ENCODE measurements at places on chromosomes 11 and 22. TPM values are rescaled to one million over a fixed set of nuclear protein-coding genes. Genes with fewer than 3 reads are reported as not detected.

DNA sequence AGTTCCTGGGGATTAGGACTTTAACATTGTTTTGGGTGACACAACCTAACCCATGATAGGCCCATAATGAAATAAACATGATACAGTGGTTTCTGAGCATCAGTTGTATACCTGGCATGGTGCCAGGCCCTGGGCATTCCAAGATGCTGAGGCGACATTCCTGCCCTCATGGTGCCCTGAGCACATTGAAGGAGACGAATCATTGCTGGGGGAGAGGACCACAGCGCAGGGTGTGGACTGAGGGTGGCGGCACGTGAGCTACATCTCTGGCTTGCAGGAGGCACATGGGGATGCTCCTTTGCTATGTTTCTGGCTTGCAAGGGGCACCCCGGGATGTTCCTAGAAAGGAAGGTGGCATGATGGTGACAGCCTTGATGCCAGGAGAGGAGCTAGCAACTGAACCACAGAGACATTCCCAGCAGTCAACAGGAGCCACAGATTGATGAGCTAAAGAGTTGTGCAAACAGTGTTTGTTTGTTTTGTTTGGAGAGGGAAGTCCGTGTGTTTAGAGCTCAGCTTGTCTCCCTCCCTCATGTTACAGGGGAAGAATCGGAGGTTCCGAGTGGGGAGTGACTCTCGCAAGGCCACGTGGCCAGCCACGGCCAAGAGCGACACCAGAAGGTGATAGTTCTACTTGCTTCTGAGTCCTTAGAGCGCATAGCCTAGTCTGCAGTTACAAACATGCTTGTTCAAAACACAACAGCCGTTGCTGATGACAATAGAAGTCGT lies 106.4 kb downstream of the MIAT start:
- DNase-seq, result no peak

GRCh38 chr11:17165247-17165890 lies 42.4 kb downstream of the PIK3C2A start:
- no peak for DNase-seq

LRRC55 gene
- polyA plus RNA-seq, result 0.11 TPM

GRCh38 chr22:24542641-24543040 lies 12.3 kb downstream of the GUCD1 start:
- no peak for DNase-seq

DNA sequence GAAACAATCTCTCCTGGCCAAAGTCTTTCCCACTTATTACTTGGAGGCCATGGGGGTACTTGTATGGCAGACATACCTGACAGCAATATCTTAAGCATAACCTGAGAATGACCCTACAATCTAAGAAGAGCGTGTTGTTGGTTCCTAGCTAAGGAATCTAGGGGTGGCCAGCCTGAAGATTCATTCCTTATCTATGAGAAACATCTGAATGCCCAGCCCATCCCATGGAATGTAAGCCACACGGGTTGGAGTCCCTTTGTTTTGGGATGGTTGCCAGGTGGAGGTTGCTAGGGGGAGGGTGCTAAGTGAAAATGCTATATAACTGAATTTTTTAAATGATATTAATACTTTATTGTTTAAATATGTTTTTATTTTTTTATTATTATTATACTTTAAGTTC lies 725.0 kb downstream of the ETS1 start:
- no peak for DNase-seq

DNA sequence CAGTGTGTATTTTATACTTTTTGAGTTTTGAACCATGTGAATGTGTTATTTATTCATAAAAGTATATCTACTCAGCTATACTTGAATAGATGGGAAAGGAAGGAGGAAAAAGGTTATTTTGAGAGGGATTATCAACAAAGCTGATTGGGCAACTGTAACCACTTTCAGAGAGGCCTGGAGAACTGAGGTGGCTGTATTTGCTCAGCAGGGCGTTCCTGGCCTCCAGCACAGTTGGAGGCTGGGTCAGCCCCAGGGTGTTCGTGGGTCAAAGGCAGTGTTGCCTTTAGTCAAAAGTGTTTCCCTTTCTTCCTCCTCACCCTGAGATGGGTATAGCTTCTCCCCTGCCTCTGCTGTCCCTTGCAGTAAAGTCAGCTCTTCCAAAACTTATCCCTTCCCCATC lies 26.7 kb downstream of the ASCC2 start:
- no peak for DNase-seq

- peak; percentile 45 for DNase-seq
Observed at GRCh38 chr11:726278-727220, 20.5 kb downstream of the EPS8L2 start.

DNA sequence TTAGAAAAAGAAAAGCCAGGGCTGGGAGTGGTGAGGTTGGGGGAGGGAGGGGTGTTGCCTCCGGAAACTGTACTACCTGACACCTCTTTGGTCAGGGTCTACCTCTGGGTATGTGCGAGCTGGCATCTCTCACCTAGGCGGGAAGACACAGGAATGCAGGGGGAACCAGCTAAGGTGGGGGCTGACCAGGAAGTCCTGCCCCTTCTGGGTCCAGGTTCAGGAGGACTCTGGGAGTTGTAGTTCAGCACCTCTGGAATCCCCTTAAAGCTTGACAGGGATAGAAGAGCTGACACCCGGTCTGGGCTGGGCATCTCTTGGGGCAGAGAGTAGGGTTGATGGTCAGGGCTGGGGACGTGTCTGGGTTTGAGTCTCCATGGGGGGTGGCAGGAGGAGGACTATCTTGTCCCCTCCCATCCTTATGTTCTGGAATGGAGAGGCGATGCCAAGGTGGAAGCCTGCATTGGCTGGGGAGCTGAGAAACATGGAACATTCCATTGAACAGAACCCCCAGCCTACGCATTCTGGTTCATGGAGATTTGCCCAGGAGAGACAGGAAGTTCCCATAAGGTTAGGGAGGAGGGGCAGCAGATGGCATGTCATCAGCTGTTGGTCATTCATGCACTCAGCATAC lies 2.1 kb upstream of the KIAA1671 start:
- no peak for DNase-seq

KCNQ1OT1 gene
- 0.06 TPM for polyA plus RNA-seq

SLC25A18 gene
- 3.7 TPM for polyA plus RNA-seq

GRCh38 chr11:104663190-104664140 lies 234.8 kb downstream of the CASP12 start:
- DNase-seq, result no peak

PLAAT3 gene
- polyA plus RNA-seq, result 61.2 TPM

MN1 gene
- polyA plus RNA-seq, result 5.1 TPM

- no peak for DNase-seq
Observed at GRCh38 chr11:93935826-93936225, 85.3 kb upstream of the HEPHL1 start.

OR2AG1 gene
- not detected for polyA plus RNA-seq

DNA sequence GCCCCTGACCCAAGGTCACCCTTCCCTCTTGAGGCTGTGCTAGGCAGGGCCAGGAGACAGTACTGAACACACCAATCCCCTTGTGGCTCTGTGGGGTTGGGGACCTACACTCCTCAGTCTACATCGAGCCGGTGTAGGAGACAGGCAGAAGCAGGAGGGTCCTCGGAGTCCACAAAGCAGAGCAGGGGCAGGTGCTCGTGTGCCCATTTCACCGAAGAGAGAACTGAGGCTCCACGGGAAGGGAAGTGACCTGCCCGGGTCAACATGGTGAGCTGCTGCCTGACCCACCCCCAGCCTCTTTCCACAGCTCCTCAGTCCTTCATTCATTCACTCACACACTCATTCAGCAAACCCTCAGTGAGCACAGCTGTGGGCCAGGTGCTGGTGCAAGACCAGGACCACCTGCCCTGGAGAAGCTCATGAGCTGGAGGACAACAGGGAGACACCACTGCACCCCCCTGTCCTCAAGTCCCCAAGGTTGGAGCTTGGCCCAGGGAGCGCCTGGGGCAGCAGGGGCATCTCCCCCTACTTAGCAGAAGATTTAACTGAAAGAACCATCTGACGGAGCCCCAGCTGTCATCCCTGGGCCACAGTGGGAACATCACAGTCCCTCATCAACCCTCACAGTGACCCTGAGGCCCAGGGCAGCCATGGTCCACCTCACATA lies 127.3 kb downstream of the MED15 start:
- DNase-seq, result no peak

DNA sequence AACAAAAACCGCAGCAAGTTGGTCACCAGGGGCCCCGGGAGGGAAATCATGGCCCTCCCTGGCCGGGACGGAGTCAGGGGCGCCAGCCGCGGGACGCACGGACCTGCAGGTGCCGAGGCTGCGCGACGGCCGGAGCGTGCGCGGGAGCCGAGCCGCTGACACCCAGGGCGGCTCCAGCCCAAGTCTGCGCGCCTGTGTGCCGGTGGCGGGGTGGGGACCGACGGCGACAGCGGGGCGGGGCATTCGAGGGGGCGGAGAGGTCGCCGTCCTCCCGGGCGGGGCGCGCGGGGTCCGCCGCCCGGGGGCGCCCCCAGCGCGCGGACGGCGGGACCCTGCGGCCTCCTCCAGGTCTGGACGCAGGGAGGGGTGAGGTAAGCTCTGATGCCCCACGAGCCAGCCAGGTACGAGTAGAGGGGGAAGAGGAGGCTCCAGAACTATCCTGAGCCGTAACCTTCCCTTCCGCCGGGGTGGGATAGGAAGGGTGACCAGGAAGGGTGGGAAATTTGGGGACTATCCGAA lies at the start of gene ESAM:
ESAM (minus strand) TSS at position 186 of the 519 bp plus-strand sequence; CDS start at position 50, 136 bp downstream.
- no peak for DNase-seq

DNA sequence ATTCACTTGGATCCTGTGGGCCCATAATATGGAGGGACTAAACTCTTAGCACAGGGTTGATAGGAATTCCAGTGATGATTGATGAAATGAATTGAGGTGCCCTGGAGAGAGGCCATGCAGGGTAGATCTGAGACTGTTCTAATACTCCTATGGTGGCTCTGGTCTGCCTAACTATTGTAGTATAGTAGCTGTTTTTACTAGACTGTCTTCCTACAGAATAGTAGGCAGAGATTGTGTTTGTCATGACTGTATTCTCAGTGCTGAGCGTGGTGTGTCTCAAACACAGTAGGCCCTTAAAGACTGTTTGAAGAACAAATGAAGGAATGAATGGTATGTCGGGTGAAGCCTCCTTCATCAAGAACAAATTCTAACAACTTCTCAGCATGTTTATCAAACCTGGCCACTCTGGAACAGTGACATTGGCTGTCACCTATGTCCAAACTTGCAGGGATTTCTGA lies 107.0 kb upstream of the SESN3 start:
- no peak for DNase-seq

DNA sequence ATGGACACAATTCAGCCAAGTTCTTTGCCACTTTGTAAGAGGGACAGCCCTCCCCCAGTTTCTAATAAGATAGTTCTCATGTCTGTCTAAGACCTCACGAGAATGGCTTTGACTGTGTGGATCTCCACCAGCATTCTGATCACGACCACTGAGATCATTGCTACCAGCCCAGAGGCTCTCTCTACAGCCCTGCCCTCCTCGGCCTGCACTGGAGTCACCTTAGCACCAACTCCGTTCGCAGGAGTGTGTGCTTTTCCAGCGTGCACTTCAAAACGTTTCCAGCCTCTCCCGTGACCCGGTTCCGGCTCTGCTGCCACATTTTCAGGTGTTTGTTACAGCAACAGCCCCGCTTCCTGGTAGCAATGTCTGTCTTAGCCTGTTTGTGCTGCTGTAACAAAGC lies 26.2 kb downstream of the TSPAN32 start:
- no peak for DNase-seq

DNA sequence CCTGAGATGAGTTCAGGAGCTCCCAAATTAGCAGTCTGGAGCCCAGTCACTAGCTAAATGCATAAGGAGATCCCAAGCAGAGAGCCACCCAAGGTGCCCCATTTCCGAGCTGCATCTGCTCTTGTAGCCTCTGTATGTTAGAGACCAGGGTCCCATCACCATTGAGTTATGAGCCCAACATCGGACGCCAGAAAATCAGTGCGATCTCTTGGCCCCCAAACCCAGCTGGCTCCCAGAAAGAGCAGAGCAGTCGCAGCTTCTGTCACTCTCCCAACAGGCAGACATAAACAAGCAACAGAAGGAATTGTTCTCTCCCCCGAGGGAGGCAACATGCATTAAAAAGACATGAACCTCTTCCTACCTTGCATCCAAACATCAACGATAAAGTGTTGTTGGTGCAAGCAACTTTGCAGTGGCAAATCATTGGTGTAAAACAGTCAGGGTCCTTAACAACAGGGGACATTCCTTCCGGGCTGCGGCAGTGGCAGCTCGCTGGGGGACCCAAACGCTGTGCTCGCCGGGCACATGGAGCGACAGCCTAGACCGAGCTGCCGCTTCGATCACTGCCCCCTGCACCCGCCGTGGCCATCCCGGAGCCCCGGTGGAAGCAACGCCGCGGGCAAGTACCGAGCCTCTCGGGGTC lies 907.1 kb downstream of the DLG2 start:
- DNase-seq, result no peak

CLMP gene
- polyA plus RNA-seq, result 41.0 TPM

DNA sequence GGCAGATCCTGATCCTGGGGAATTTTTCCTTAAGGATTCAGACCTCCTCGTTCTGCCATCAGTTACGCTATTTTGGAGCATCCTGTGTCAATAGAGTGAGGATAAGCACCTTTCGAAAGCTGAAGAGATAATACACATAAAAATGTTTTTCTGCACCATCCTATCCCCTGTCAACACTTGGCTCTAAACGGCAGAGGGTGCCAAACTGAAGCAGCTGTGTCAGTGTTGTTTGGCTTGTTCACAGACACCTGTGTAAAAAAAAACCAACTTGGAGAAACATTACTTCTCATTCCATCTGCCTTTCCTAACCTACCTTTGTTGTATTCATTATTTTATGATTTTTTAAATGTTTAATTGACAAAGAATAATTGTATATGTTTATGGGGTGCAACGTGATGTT lies 417.0 kb upstream of the DDI1 start:
- no peak for DNase-seq

DNA sequence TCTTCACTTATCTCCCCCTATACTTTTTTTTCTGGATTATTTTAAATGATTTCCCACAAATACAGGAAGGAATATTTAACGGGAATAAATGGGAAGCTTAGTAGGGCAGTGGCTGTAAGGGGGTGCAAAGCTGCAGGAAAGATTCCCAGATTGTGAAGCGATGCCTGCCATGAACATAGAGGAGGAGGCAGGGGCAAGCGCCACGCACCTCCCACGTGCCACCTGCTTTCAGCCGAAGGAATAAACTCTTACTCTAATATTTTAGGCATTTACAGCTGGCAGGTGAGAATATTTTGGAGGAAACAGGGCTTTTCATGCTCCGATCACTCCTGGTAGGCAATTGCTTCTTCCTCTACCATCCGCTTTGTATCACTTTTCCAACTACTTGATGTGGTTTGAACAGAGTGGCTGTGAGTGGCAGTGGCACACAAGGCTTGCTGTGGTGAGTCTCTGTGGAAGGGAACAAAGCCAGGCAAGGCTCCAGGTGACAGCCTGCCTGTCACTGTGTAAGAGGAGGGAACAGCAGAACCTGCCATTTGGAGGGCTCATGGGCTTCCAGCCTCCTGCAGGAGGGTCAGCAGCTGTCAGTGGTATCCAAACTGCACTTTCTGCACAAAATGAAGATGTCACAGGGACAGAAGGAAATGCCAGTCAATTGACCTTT lies 54.5 kb upstream of the PLET1 start:
- DNase-seq, result no peak

GRCh38 chr11:130181295-130182272 lies 22.0 kb downstream of the ST14 start:
- DNase-seq, result no peak

GRCh38 chr11:114438303-114438702 lies 964 bp upstream of the REXO2 start:
- DNase-seq, result no peak

CPT1B gene
- 5.5 TPM for polyA plus RNA-seq

NXPE1 gene
- 0.08 TPM for polyA plus RNA-seq

ANO3 gene
- 0.14 TPM for polyA plus RNA-seq

GAB4 gene
- polyA plus RNA-seq, result not detected

Data from urinary bladder (tissue), 4 donors.